ENCODE measurements at places on chromosomes 11 and 22.

GRCh38 chr11:57679396-57679795, 11.5 kb downstream of the ZDHHC5 start:
- no peak for DNase-seq

- peak; percentile 13 for DNase-seq
Measured at GRCh38 chr11:1693327-1694063, 3.5 kb upstream of the KRTAP5-6 start.

- DNase-seq = no peak
Measured at GRCh38 chr22:43505423-43505822, 93.6 kb downstream of the MPPED1 start.

DNA sequence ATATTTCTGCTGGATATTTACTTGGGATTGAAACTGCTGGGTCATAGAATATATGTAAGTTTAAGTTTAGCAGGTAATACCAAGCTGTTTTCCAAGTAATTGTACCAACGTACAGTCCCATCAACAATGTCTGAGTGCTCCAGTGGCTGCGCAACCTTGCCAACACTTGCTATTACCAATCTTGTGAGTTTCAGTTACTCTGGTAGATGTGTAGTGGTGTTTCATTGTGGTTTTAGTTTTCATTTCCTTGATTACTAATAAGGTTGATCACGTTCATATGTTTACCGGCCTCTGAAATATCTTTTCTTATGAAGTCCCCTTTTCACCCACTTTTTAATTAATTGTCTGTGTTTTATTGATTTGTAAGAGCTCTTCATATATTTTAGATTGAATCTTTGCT, 370.6 kb upstream of the CADM1 start:
- DNase-seq = no peak

DNA sequence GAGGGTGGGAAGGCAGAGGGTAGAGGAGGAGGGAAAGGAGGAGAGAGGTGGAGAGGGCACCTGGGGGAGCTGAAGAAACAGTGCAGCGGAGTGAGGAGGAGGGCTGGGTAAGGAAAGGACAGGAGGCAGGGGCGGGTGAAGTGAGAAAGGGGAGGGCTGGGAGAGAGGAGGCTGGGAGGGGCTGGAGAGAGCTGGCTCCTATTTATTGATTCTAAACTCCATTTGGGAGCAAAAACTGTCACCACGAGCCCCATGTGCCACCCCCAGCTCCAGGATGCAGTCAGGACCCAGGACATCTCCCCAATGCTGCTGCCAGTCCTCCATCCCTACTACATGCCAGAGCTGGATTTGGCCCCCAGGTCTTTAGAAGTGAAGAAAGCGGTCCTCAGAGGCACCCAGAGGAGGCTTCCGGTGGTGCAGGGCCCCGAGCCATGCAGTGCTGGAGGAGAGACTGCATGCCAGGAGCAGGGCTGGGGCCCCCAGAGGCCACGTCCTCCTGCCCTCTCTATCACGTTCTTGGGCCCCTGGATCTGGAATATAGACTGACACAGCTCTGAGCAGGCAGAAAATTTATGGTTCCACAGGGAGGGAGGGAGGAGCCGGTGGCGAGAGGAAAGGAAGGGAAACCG, 53.7 kb downstream of the SLC22A12 start:
- DNase-seq = no peak

DNA sequence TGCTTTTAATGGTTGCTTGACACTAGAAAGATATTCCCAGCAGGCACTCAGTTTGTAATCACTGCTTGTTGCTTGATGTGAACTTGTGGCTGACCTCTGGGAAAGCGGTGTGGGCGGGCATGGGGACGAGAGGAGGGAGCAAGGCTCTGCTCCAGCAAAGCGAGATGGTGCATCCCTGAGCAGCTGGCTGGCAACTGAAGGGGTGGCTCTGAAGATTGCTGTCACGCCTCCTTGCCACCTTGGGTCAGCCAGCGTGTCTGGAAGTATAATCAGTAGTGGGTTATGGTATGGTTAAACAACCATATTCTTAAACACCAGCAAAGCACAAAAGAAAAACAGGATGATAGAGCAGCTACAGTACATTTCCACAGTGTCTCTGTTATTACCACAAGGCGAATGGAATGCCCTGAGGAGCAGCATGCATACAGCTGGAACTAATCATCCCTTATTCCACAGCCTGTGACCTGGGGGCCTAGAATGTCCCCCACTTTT, 124.5 kb downstream of the TRIM44 start:
- no peak for DNase-seq

DNA sequence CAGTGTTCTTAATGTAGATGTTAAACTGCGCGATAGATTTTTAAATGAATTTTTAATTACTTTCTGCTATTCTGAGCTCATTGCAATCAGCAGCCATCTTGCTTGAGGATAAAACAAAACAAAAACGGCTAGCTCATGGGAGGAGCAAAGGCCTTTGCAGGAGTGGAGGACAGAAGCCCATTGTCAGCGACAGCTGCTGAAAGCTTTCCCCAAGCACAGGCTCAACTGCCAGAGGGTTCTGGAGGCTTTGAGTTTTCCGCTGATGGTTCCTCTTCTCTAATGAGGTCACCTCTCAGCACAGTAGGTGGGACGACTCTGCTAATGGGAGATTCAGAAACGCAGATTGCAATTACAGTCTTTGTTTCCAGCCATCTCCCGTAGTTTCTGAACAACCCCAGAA, 167.1 kb upstream of the TTC12 start:
- DNase-seq = peak; percentile 78

- no peak for DNase-seq
Measured at GRCh38 chr11:61472868-61473267, 35.7 kb upstream of the LRRC10B start.

DNA sequence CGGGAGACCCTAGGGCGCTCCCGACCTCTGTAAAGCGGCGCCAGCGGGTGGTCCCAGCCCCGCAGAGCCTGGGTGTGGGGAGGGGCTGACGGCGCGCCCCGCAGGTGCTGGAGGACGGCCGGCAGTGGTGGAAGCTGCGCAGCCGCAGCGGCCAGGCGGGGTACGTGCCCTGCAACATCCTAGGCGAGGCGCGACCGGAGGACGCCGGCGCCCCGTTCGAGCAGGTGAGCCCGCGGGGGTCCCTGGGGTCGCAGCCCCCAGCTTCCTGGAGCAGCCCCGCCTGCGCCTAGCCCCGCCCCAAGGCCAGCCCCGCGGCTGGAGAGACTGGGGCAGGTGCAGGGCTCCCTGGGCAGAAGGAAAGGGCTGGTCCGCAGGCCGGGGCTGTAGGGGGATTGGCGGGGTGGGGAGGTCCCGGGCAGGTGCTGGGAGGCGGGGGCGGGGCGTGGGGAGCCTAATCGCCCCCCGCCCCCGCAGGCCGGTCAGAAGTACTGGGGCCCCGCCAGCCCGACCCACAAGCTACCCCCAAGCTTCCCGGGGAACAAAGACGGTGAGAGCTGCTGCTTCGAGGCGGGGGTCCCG, 19.7 kb downstream of the EPS8L2 start:
- DNase-seq = no peak
